Urinary bladder (tissue), 4 donors: ENCODE measurements at places on chromosomes 3 and 15. TPM values are rescaled to one million over a fixed set of nuclear protein-coding genes. Genes with fewer than 3 reads are reported as not detected.

EAF2 gene
- total RNA-seq: 16.4 TPM

GOLGA6L7 gene
- not detected for total RNA-seq

SOX14 gene
- not detected for total RNA-seq

KLHL40 gene
- total RNA-seq: 3.5 TPM

P2RY14 gene
- 2.6 TPM for total RNA-seq

GOLGA8Q gene
- total RNA-seq: 5.5 TPM

CDC25A gene
- total RNA-seq: 3.7 TPM
